Stimulated activated CD4-positive, alpha-beta T cell treated with anti-CD3 and anti-CD28 coated beads, Interleukin-2, amount 100 ng/mL, for 4 hours (primary cell): ENCODE measurements at places on chromosomes 6 and 20.

- no peak for DNase-seq
Observed at GRCh38 chr6:109226353-109226752, 131.0 kb downstream of the CEP57L1 start.

DNA sequence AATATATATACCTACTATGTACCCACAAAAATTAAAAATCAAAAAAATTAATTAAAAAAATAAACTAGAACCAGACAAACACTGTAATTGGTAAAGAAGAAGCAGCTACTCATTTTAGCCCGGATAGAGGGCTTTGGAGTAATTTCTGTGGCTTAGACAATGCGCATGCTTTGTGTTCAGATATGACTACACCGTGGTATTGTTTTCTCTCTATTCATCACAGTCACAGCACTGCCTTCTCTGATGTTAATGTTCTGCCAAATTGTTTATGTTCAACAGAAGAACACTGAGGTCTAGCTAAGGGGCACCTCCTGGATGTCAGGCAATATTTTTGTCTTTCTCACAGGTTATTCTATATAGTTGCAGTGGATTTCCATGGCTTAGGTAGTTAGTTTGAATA, 77.5 kb upstream of the GJE1 start:
- DNase-seq: no peak

DNA sequence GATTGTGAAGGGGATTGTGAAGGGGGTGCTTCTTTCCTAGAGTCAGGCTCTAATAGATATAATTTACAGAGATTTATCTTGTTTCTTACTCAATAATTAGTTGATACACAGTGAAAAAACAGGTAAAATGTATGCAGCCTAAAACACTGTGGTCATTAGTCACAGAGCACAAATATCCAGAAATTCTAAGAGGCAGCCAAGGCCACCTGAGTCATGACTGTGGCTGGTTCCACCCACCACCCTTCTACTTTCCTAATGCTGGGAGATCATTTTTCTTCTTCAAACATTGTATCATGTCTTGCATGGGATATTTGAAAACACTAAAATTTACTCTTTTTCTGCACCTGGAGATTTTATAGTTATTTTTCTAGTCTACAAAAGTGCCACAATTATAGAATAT, 181.6 kb downstream of the OTOR start:
- no peak for DNase-seq

- DNase-seq: no peak
Observed at GRCh38 chr20:38685271-38685670, 39.0 kb upstream of the SLC32A1 start.

DNA sequence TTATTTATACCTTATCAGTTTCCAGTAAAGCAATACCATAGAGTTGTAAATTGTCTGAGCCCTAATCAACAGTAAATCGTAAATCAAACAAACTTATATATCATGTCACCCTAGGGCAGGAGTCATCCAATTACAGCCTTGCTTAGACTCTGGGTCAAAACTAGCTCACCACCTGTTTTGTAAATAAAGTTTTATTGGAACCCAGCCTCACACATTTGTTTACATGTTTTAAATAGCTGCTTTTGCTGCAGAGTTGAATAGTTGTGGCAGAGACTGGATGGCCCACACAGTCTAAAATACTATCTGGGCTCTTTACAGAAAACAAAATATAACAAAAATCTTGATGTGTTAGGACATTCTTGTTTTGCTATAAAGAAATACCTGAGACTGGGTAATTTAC, 94.4 kb downstream of the MKKS start:
- DNase-seq: no peak

- no peak for DNase-seq
Observed at GRCh38 chr6:143634486-143634885, 43.3 kb upstream of the PHACTR2 start.

- no peak for DNase-seq
Observed at GRCh38 chr6:153108315-153108714, 22.8 kb downstream of the RGS17 start.

- peak; percentile 15 for DNase-seq
Observed at GRCh38 chr20:46994341-46994740, 99.7 kb downstream of the EYA2 start.

DNA sequence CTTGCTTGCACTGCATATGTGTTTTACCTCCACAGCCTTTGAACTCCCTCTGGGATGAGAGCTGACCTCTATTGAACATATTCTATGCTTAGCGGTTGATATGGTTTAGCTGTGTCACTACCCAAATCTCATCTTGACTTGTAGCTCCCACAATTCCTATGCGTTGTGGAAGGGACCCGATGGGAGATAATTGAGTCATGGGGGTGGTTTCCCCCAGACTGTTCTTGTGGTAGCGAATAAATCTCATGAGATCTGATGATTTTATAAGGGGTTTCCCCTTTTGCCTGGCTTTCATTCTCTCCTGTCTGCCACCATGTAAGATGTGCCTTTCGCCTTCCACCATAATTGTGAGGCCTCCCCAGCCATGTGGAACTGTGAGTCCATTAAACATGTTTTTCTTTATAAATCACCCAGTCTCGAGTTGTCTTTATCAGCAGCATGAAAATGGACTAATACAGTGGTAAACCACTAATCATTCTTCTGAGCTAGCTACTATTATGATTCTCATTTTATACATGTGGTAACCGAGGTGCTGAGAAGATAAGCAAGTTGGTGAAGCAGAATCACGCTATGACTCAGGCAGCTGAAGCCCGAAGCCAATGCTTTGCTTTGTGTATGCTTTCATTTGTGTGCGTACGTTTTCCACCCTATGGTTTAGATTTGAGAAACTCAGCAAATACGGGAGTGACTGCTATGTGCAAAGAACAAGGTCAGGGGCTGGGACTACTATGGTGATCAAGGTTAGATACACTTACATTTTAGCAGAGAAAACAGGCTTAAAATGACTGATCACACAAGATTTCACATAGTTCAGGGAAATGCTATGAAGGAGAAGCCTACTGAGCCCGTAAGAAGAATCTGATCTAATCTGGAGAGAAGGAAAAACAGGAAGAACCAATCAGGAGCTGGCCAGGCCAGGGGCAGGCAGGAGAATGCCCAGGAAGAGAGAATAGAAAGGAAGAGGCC, 363.5 kb downstream of the ESR1 start:
- DNase-seq: peak; percentile 48

DNA sequence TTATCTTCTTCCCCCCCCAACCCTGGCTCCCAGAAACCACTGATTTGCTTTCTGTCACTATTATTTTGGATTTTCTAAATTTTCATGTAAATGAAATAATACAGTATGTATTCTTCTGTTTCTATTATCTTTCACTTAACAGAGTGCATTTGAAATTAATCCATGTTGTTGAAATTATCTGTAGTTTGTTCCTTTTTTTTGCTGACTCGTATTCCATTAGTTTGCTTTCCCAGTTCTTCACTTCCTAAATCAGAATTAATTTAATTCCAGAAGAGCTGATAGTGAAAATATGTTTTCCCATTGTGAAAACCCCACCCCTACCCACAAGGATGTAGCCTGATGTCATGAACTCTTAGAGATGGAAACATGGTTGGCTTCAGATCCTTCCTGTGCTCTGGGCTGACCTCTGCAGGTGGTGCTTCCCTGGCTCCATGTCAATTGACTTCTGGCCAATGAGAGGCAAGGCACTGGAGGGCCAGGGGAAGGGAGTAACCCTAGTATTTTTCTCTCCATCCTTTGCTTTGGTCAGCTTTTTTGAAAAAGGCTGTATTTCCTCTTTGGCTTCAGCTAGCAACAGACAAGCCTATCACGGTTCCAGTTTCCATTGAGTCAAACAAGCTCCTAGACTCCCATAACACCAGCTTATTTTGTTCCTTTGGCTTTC, 244.4 kb upstream of the HSF2 start:
- no peak for DNase-seq

- no peak for DNase-seq
Observed at GRCh38 chr6:89589297-89590025, 49.1 kb downstream of the LYRM2 start.

DNA sequence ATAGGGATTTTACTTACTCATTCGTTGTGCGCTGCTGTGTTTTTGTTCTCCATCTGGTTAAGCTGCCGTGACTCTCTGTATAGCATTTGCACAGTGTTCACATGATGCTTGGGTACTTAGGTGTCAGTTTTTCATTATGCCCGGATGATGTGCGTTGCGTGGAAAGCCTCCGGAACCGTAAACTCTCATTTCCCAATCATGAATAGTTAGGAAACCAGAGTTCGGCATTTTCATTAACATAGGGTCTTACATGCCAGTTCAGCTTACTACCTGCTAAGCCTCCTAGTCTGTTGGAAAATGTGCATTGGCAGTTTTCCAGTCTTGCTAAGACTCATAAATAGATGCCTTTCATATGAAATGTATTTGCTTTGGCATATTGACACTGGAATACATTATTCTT, 483.4 kb upstream of the FLRT3 start:
- no peak for DNase-seq

DNA sequence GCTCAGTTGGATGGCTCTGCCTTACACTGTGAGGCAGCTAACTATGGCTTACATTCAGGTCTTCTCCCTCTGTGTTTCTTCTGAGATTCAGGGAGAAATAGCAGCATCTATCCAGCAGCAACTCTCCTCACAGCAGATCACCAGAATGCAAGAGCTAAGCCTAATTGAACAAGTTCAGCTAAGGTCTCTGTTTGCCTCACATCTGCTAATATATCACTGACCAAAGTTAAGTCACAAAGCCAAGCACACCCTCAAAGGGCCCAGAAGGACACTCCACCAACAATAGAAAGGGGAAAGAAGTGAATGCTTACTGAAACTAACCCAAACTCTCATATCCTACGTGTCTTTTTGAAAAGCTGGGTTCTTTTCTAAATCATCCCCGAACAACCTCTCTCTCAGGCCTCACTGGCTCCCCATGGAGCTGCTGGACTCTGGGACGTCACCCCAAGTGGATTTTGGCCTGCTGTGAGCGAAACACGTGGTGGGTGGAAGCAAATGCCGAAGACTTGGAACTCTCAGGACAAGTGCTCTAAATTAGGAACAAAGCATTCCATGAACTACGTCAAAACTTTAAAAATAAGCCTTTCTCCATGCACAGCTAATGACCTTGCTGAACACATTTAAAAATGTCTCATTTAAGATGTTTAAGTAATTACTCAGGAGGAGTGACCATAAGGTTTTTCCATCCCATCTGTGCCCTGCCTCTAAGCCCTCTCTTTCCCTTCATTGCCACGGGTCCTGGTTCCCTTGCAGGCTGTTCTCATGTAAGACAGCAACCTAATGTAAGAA, 167.5 kb upstream of the PLCB4 start:
- no peak for DNase-seq

DNA sequence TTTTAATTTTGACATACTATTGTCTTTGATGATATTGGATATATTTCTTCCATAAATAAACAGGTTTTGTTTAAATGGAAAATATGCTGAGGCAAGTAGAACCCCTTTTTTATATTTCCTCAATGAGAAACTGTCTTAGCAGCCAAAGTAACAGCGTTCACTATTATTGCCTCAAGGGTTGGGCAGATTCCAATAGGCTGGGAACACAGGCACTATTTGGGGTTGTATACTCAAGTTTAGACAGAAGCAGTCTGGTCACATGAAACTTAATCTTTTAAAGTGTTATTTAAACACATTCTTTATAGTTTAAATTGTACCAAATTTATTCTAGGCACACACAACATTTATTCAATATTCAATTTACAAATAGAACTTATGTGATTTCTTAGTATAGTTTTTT, 520.2 kb downstream of the EYS start:
- DNase-seq: no peak

DNA sequence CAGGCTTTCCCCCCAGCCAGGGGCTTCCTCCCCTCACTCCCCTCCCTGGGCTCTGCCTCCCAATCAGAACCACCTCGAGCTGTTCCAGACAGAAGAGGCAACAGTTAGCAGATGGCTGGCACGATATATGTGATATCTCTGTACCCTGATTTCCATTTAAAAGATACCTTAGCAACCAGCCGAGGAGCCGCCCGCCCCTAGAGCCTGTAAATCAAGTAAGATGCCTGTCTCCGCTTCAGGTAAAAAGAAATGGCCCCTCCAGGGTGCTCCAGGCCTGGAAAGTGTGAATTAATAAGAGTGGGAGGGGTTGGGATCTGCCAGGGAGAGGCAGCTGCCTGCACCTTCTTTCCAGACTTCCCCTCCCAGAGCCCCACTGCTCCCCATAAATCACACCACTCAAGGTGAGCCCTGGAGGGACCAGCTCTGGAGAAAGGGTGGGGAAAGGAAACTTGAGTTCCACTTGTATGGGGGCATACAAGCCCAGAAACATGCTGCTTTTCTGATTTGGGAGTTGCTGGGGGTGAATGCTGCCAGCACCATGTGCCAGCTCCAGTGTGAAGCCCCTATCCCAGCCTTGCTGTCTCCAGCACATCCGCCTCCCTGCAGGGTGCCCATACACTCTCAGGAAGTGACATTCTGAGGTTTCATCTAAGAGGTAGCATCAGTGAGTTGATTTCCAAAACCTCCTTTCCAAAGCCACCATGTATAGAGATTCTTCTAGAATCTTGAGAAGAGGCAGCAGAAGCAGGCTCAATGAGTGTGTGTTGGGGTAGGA, 148.0 kb downstream of the LRFN2 start:
- DNase-seq: no peak

DNA sequence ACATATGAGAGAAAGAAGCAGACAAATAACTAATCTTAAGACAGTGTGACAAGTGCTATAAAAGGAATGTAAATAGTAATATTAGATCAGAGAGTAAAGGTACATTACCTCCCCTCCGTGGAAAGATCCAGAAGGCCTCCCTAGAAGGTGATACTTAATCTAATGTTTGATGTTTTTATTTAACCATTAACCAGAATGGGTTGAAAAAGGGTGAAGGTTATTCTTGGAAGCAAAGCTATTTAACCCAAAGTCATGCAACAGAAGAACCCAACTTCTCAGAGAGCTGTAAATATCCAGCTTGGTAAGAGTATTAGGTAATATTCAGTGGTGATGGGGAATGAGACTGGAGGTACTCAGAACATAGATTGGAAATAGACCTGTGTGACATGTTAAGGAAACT, 68.0 kb upstream of the HIVEP1 start:
- DNase-seq: no peak

DNA sequence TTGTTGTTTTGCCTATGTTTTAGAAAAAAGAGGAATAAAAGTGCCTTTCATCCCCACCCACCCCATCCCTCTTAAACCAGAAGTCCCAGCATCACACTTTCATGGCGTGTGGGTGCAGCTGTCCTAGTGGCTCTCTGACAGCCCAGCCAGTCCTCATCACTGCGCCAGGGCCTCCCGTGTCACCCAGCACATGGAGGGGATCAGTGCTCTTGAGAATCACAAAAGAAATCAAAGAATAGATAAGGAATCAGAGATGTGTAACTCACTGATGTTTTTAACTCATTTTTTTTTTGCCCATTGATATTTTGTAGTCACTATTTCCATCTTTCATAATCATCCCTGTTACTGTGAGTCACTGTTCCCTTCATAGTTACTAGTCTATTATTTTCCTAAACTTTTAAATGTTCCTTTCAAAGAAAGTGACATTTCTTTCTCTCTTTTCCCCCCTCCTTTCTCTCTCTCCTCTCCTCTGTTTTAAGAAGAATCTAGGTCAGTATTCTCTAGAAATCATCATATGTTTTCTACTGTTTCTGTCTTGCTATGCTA, 78.6 kb downstream of the AIG1 start:
- no peak for DNase-seq

DNA sequence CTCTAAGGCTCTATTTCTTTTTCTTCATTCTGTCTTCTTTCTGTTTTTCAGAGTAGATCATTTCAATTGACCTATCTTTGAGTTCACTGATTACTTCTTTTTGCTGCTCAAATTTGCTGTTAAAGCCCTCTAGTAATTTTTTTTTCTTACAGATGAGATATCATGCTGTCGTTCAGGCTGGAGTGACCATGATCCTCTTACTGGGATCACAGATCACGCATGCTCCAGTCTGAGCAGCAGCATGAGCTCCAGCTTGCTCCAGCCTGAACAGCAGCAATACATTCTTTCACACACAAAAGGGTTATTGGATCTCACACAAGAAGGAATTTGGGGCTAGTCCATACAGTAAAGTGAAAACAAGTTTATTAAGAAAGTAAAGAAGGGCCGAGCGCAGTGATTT, 12.3 kb upstream of the TRIM38 start:
- DNase-seq: no peak
